ENCODE measurements at places on chromosomes 13 and 19.

DNA sequence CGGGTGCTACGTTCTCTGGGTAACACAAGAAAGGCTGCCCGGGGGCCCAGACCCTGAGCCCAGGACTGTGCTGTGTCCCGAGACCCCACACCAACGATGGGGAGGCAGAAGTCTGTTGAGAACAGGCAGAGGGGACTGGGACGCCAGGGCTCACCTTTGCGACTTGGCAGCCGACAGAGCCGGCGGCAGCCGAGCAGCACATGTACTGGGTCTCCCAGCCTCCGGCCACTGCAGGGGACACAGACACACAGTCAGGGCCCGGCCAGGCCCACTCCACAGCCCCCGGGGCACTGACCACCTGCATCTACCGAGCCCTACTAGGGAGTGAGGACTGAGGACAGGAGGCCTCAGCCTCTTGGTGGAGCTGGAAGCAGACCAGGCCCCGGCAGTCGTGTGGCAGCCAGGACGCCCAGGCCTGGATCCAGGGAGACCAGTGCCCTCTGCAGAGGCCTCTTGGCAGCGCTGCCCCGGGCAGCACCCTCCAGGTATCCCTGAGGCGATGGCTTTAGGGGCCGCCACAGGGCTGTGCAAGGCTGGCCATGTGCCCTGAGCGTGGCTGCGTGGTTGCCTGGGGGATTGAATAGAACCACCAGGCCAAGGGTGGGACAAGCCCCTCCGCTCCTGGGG is 5.6 kb upstream of the ATP8B3 start:
- peaks cover 11% of the 10 kb centered on the region for H3K36me3 ChIP-seq
- no peak for DNase-seq
- peaks cover 6% of the 10 kb centered on the region for H3K4me1 ChIP-seq

DNA sequence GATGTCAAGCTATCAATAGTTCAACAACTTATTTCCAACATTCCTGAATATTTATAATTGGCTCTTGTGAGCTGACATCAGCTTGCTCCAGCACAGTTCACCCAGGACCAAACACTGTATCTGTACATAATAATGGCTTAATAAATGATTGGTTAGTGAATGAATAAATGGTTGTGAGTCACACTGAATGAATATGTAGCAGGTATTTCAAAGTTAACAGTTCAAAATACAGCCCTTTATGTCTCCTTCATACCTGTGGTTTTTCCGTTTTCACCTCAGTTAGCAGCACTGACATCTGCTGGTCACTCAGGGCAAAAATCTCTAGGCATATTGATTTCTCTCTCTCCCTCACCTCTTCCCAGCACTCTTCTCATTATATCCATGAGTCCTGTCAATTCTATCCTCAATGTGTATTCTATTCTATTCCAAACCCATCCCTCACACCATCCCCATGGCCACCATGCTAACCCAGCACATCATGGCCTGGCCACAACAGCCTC is 76.3 kb downstream of the PEG3 start:
- DNase-seq, result no peak
- no peak overlapping the region for H3K4me3 ChIP-seq
- no peak overlapping the region for H3K27ac ChIP-seq
- H3K4me1 ChIP-seq, result no peaks in the 10 kb centered on the region

GRCh38 chr19:41230067-41230857 is 11.2 kb downstream of the AXL start:
- DNase-seq, result no peak
- peaks cover 17% of the 10 kb centered on the region for H3K4me1 ChIP-seq
- H3K36me3 ChIP-seq, result no peaks in the 10 kb centered on the region

DNA sequence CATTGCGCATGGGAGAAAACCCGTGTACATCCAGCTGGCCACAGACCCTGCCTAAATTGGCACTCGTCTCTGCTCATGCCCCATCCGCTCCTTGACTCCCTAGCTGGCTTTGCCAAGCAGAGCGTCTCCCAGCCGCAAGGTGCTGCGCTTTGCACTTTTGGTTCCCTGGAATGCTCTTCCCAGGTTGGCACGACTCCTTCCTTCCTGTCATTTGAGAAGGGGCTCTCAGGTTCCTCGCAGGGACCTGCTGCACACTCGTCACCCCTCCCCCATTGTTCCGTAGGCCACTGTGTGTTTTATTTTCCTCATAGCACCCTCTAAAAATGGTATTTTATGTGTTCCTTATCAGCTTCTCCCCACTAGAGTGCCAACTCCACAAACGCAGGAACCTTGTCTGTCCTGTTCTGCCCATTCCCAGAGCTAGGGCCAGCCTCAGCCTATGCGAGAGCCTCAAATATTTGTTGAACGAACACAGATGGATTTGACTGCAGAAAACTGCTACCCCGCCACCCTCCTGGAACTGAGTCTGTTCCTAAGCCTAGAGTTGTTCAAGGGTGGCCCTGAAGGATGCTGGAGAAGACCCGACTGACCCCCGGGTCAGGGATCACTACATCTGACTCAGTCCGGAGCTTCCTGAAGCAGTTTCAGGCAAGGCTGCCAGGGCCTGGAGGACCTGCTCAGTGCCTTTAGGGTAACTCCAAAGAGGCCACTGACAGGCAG is 8.4 kb upstream of the CEBPA start:
- H3K36me3 ChIP-seq, result no peaks in the 10 kb centered on the region
- no peak for DNase-seq
- no peaks in the 10 kb centered on the region for H3K4me1 ChIP-seq
- no peak overlapping the region for H3K4me3 ChIP-seq
- H3K27ac ChIP-seq, result no peak overlapping the region

DNA sequence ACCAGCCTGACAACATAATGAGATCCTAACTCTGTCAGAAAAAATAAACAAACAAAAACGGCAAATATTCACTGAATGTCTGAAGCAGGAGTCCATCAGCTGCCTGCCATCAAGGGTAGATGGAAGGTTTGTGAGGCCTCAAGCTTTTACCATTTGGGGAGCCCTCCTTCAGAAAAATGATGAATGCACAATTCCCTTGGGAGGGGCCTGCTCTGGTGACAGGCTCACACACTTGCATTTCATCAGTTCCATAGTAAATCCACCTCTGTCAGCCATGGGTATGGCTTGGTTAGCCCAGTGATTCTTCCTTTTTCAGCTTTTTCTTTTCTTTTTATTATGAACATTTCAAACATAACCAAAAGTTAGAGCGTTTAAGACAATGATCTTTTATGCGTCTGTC is 26.3 kb upstream of the KATNAL1 start:
- H3K4me1 ChIP-seq, result peaks cover 28% of the 10 kb centered on the region
- DNase-seq, result no peak
- H3K4me3 ChIP-seq, result no peak overlapping the region
- peaks cover 9% of the 10 kb centered on the region for H3K36me3 ChIP-seq
- H3K27me3 ChIP-seq, result no peaks in the 10 kb centered on the region

DNA sequence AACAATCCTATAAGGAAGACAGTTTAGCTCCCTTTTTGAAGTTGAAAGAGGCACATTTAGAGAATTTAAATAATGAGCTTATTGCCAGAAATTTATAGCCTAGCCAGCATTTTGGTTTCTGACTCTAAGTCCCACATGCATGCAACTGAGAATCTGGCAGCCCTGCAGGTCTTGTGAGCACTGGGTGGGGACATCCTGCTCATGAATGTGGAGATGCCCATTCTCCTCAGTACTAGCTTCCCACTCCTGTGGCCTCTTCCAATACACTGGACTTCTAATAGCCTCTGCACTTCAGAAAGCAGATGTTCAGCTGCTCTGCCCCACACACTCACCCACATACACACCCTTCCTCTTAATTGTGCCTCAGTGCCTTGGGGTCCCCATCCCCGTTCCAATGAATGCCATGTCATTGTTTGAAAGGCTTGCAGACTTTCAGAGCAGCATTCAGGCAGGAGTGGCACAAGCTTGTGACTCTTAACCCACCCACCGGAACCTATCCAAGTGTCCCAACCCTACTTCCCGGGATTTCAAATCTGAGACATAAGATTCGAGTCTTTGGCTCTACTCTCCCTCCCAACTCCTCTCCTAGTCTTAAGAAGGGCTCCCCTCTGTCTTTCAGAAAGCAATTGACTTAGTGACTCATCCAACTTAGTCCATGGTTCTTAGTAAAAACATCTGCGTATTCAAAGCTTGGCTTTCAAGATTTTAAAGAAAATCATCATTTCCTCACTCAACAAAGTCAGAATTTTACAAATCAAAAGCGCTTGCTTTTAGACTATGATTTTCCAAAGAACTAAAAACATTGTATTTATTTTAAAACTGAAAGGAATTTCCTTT is 80.0 kb upstream of the FREM2 start:
- no peaks in the 10 kb centered on the region for H3K4me1 ChIP-seq
- H3K4me3 ChIP-seq, result no peak overlapping the region
- H3K27me3 ChIP-seq, result peaks cover 2% of the 10 kb centered on the region
- DNase-seq, result no peak
- no peaks in the 10 kb centered on the region for H3K36me3 ChIP-seq
- no peak overlapping the region for H3K27ac ChIP-seq
